ENCODE measurements at places on chromosomes 1 and 21.

- DNase-seq, result no peak
These were observed 15.9 kb upstream of the SRSF4 start for GRCh38 chr1:29197590-29197924.

- DNase-seq, result no peak
These were observed 12.8 kb downstream of the BCAN start for GRCh38 chr1:156654700-156655099.

DNA sequence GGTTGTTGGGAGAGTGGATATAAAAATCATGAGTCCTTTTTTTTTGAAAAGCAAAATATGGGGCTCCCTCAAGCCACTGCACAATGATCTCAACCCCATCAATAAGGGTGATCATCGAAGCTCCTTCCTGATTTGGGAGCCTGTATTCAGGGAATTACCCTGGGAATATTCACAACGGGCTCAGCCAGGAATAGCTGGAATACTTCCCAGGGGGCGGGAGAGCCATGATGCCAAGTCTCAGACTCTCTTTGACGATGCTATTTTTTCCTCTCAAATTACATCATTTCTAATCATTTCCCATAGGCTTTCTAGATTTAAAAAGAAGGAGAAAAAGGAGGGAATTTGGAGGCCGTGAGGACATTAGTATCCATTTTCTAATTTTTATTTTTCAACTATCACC, 18.4 kb downstream of the OLIG1 start:
- no peak for DNase-seq

- peak; percentile 38 for DNase-seq
These were observed 23.2 kb upstream of the CNIH3 start for GRCh38 chr1:224592636-224593582.
